ENCODE measurements at places on chromosomes 6 and 20. TPM values are rescaled to one million over a fixed set of nuclear protein-coding genes. Genes with fewer than 3 reads are reported as not detected.

- peaks cover 23% of the 10 kb centered on the region for H3K27me3 ChIP-seq
- no peak overlapping the region for H3K4me3 ChIP-seq
- no peaks in the 10 kb centered on the region for H3K4me1 ChIP-seq
- no peaks in the 10 kb centered on the region for H3K36me3 ChIP-seq
These were observed 96.9 kb downstream of the JPH2 start for GRCh38 chr20:44089987-44090674.

GRCh38 chr20:10263385-10264165, 44.9 kb downstream of the SNAP25 start:
- H3K4me3 ChIP-seq, result no peak overlapping the region
- DNase-seq, result no peak
- H3K36me3 ChIP-seq, result no peaks in the 10 kb centered on the region
- peaks cover 2% of the 10 kb centered on the region for H3K27me3 ChIP-seq
- H3K4me1 ChIP-seq, result no peaks in the 10 kb centered on the region

- peak overlapping the region; percentile 82 for H3K27ac ChIP-seq
- peaks cover 31% of the 10 kb centered on the region for H3K4me1 ChIP-seq
- no peak for DNase-seq
- no peaks in the 10 kb centered on the region for H3K27me3 ChIP-seq
- peaks cover 23% of the 10 kb centered on the region for H3K36me3 ChIP-seq
These were observed 274.9 kb downstream of the UTRN start for GRCh38 chr6:144559865-144560593.

DNA sequence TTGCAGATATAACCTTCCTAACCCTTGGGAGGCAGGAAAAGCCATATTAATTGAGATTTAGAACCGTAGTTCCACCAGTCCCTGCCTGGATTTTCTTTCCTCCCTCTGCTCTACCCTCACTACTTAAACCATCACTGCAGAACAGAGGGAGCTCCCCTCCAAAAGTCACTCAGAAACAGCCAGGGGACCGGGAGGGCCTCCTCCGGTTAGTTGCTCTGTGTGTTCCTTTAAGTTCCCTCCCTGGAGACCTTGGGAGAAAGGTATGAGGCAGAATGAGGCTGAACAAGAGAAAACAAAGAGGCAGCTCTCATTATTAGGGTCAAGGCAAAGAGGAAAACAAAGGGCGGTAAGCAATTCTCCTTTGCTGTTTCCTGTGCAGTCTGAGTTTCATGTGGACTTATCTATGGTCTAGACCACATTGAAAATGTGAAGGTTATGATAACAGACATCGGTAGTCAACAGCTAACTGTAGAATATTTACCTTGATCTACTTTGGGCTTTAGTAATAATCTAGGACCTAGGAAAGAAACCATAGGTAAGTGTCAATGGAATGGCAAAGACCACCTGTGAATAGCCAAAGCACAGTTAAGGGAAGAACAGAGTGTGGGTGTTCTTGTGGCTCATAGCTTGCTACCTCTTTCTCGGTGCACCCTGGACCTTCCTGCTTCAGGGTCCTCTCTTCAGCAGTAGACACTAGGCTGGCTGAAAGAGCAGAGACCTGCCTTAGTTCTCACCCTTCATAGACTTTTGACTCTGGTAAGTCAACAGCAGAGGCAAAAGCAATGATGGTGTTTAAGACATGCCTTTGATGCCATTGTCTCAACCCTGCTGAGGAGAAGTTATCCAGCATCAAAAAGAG, 250.9 kb upstream of the CITED2 start:
- peaks cover 4% of the 10 kb centered on the region for H3K4me1 ChIP-seq
- DNase-seq, result no peak
- H3K27me3 ChIP-seq, result peaks cover 20% of the 10 kb centered on the region

- no peak for DNase-seq
- no peaks in the 10 kb centered on the region for H3K27me3 ChIP-seq
- no peaks in the 10 kb centered on the region for H3K4me1 ChIP-seq
- no peak overlapping the region for H3K4me3 ChIP-seq
These were observed 157.7 kb downstream of the RNASET2 start for GRCh38 chr6:166798652-166799051.

DNA sequence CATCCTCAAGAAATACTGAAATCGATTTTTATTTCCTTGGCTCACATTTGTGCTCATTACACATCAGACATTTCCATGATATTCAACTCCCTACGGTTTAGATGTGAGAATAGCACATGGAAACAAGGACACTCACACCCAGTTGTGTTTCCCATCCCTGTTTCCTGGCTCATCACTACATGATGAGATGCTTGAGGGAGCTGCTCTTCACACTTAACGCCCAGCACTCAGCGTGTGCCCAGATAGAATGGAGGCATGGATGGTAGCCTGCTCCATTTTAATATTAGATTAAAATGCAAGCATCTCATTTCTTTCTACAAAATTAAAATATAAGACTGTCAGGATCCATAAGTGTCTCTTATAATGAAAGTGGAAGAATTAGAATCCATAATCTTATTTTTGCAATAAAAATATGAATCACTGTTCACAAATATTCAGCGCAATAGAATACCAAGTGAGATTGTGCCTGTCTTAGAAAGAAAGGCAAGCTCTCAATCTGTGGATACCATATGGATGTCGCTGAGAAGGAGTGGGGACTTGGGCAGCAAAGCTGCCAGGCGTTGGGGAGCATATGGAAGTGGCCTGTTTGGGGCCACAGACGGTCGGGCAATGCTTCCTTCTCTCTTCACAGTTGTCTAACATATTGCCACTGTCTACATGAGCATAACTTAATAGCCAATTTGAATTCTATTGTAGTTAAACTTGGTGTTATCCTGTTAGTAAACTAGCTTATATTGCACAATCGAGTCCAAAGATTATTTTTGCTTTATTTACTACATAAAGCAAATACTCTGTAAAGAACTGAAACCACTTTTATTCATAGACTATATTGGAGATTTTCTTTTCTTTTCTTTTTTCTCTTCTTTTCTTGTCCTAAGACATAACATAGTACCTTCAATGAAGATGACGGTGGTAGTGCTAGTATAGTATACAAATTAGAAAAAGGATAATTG, 206.8 kb upstream of the QKI start:
- H3K4me3 ChIP-seq, result no peak overlapping the region
- no peak for DNase-seq
- H3K4me1 ChIP-seq, result peaks cover 2% of the 10 kb centered on the region
- H3K27ac ChIP-seq, result no peak overlapping the region

- H3K36me3 ChIP-seq, result no peaks in the 10 kb centered on the region
- H3K27ac ChIP-seq, result no peak overlapping the region
- H3K4me1 ChIP-seq, result no peaks in the 10 kb centered on the region
- no peak for DNase-seq
These were observed 1.1 kb upstream of the SPDEF start for GRCh38 chr6:34557228-34557627.

- H3K27ac ChIP-seq, result no peak overlapping the region
- no peak for DNase-seq
- H3K27me3 ChIP-seq, result peaks cover 16% of the 10 kb centered on the region
- H3K36me3 ChIP-seq, result no peaks in the 10 kb centered on the region
- no peak overlapping the region for H3K4me3 ChIP-seq
These were observed 24.2 kb downstream of the KIAA0319 start for GRCh38 chr6:24621626-24622289.

DNA sequence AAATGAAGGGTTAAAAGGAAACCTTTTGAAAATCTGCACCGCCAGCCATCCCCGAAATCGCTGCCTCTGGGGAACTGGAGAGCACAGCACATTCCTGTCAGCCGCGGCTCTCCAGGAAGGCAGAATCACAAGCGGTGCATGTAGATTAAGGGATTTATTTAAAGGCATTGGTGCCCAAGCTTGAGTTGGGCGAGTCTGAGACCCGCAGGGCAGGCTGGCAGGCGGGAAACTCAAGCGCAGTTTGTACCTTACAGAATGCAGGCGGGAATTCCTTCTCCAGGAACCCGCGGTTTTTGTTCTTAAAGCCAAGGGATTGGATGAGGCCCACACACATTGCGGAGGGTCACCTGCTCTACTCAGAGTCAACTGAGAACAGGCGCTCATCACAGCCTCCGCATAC, 10.8 kb downstream of the GPR31 start:
- no peak for DNase-seq
- H3K36me3 ChIP-seq, result no peaks in the 10 kb centered on the region
- no peak overlapping the region for H3K27ac ChIP-seq

- no peak overlapping the region for H3K4me3 ChIP-seq
- peaks cover 30% of the 10 kb centered on the region for H3K4me1 ChIP-seq
- H3K27me3 ChIP-seq, result no peaks in the 10 kb centered on the region
- peaks cover 44% of the 10 kb centered on the region for H3K36me3 ChIP-seq
- no peak for DNase-seq
- no peak overlapping the region for H3K27ac ChIP-seq
These were observed 55.0 kb downstream of the CDKAL1 start for GRCh38 chr6:20589266-20589665.

GRCh38 chr20:61354501-61354900, 102.4 kb downstream of the CDH4 start:
- DNase-seq, result no peak
- no peaks in the 10 kb centered on the region for H3K4me1 ChIP-seq
- H3K36me3 ChIP-seq, result no peaks in the 10 kb centered on the region
- H3K27me3 ChIP-seq, result no peaks in the 10 kb centered on the region
- H3K4me3 ChIP-seq, result no peak overlapping the region

DNA sequence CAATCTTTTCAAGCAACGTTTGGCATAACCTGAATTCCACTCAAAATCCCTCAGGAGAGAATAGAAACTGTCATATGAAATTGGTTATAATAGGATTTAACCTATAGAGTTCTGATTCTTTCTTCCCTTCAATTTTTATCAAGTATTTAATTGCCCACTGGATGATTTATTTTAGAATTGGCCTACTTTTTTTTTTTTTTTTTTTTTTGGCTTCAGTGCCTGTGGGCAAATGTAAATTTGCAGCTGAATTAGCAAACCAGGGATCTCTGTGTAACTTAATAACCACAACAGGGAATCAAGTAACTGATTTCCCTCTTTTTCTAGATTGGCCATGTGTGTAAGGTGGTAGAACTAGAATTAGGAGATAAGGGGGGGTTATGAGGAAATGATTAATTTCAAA, 157.0 kb downstream of the SOX4 start:
- peaks cover 4% of the 10 kb centered on the region for H3K27me3 ChIP-seq
- no peak for DNase-seq
- H3K4me1 ChIP-seq, result no peaks in the 10 kb centered on the region
- H3K36me3 ChIP-seq, result no peaks in the 10 kb centered on the region
- H3K4me3 ChIP-seq, result no peak overlapping the region
- no peak overlapping the region for H3K27ac ChIP-seq

DNA sequence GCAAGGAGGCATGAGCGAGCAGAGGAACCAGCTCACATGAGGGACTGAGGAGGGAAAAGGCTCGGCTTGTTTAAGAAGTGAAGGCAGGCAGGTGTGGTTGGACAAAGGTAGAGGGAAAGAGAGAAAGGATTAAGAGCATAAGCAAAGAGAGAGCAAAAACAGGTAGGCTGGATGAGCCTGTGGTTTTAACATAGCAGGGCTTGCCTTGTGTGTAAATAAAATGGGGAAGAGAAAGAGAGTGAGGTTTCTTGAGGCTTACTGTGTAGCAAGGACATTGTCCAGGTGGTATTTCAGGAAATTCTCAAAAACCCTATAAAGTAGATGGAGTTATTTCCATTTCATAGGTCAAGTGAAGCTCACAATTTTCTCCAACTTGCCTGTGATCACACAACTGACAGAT, 93.9 kb upstream of the HDAC2 start:
- H3K27ac ChIP-seq, result no peak overlapping the region
- no peak overlapping the region for H3K4me3 ChIP-seq
- H3K36me3 ChIP-seq, result no peaks in the 10 kb centered on the region
- no peak for DNase-seq
- peaks cover 3% of the 10 kb centered on the region for H3K27me3 ChIP-seq

DNA sequence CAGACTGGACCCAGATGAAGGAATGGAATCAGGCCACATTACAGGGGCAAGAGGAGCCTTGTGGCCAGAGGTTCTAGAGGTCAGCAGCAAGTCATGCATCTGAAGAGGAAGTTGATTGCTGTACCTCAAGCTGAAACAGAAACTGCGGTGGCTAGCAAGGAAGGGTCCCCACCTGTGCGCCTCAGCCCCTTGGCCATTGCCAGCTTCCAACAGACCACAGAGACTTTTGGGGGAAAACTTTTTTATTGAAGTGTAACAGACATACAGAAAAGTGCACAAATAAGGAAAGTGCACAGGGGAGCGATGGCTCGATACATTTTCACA, 26.8 kb upstream of the SLC9A8 start:
- DNase-seq, result no peak
- H3K27me3 ChIP-seq, result no peaks in the 10 kb centered on the region
- peak overlapping the region; percentile 60 for H3K4me3 ChIP-seq
- H3K4me1 ChIP-seq, result peaks cover 18% of the 10 kb centered on the region
- H3K36me3 ChIP-seq, result no peaks in the 10 kb centered on the region

GRCh38 chr6:40788661-40789655, 201.8 kb upstream of the LRFN2 start:
- peak; percentile 64 for DNase-seq
- H3K27ac ChIP-seq, result peak overlapping the region; percentile 84
- peaks cover 3% of the 10 kb centered on the region for H3K27me3 ChIP-seq
- peak overlapping the region; percentile 76 for H3K4me3 ChIP-seq
- H3K4me1 ChIP-seq, result peaks cover 45% of the 10 kb centered on the region

- peaks cover 14% of the 10 kb centered on the region for H3K27me3 ChIP-seq
- no peaks in the 10 kb centered on the region for H3K4me1 ChIP-seq
- DNase-seq, result no peak
- no peak overlapping the region for H3K27ac ChIP-seq
- H3K4me3 ChIP-seq, result no peak overlapping the region
These were observed 180.0 kb upstream of the RREB1 start for GRCh38 chr6:6927521-6928361.

DNA sequence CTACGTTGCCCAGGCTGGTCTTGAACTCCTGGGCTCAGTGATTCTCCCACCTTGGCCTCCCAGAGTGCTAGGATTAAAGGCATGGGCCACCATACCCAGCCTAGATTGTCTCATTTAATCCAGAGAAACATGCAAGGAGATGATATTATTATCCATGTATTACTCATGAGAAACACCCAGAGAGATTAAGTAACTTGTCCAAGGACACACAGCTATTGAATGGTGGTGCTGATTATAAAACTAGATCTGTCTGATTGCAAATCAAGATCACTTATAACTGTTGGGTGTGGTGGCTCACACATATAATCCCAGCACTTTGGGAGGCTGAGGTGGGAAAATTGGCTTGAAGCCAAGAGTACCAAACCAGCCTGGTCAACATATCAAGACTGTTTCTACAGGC, 94.4 kb upstream of the ZNF217 start:
- peaks cover 32% of the 10 kb centered on the region for H3K4me1 ChIP-seq
- DNase-seq, result no peak
- H3K27me3 ChIP-seq, result peaks cover 7% of the 10 kb centered on the region
- H3K4me3 ChIP-seq, result no peak overlapping the region

GRCh38 chr6:80441131-80441530, 334.7 kb downstream of the BCKDHB start:
- no peaks in the 10 kb centered on the region for H3K4me1 ChIP-seq
- H3K27me3 ChIP-seq, result no peaks in the 10 kb centered on the region
- no peak for DNase-seq

The EPPIN gene
- total RNA-seq, result not detected

The MATN4 gene
- 0.31 TPM for total RNA-seq

The TMC2 gene
- not detected for total RNA-seq

The GLO1 gene
- 83.4 TPM for total RNA-seq

The TNF gene
- 420 TPM for total RNA-seq

The PRRT1 gene
- 0.33 TPM for total RNA-seq

The TRIM40 gene
- total RNA-seq, result not detected

The IBTK gene
- 34.3 TPM for total RNA-seq

The DEF6 gene
- 105 TPM for total RNA-seq

The IDH3B gene
- total RNA-seq, result 120 TPM

The UTRN gene
- 174 TPM for total RNA-seq

The HCRTR2 gene
- not detected for total RNA-seq
